Fibroblast of upper back skin (primary cell): ENCODE measurements at places on chromosomes 3 and 15.
A peak's percentile ranks its signal among the peaks of the same experiment; 100 is the strongest.

GRCh38 chr3:110519071-110519470, 552.5 kb upstream of the NECTIN3 start:
- no peak for DNase-seq

- no peak for DNase-seq
Measured at GRCh38 chr3:129793942-129794310, 99.6 kb downstream of the TMCC1 start.

GRCh38 chr3:40465456-40465855, 8.3 kb downstream of the RPL14 start:
- no peak for DNase-seq

GRCh38 chr15:41594801-41595746, 36.1 kb downstream of the TYRO3 start:
- no peak for DNase-seq

- DNase-seq, result no peak
Measured at GRCh38 chr15:33296050-33296449, 14.7 kb upstream of the RYR3 start.

GRCh38 chr3:125959317-125960065, 9.5 kb upstream of the ROPN1B start:
- DNase-seq, result no peak

GRCh38 chr15:66496951-66497501, 536 bp downstream of the SNAPC5 start:
- no peak for DNase-seq

- DNase-seq, result peak; percentile 71
Measured at GRCh38 chr3:187243933-187244524, 46.7 kb downstream of the RTP1 start.

GRCh38 chr3:56467801-56468183, 475 bp downstream of the ERC2 start:
- no peak for DNase-seq

DNA sequence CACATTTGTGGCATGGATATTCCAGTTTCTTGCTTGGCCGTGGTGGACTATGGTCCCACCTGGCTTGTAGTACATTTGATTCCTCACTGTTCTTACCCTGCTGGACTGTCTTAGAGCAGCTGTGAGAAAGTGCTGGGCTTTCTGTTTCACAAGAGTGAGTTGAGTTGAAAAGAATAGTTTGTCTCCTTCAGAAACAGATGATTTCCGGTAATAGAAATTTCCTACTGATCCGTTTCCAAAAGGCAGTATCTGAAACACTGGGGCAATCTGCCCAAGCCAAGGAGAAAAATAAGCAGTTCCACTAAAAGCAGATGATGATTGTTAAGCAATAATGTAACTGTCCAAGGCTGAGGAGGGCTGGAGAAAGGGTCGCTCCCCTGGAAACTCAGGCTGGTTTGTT, 96.0 kb downstream of the SUCLG2 start:
- peak; percentile 48 for DNase-seq
